GM12878 (cell line): ENCODE measurements at places on chromosomes 1 and 21.

DNA sequence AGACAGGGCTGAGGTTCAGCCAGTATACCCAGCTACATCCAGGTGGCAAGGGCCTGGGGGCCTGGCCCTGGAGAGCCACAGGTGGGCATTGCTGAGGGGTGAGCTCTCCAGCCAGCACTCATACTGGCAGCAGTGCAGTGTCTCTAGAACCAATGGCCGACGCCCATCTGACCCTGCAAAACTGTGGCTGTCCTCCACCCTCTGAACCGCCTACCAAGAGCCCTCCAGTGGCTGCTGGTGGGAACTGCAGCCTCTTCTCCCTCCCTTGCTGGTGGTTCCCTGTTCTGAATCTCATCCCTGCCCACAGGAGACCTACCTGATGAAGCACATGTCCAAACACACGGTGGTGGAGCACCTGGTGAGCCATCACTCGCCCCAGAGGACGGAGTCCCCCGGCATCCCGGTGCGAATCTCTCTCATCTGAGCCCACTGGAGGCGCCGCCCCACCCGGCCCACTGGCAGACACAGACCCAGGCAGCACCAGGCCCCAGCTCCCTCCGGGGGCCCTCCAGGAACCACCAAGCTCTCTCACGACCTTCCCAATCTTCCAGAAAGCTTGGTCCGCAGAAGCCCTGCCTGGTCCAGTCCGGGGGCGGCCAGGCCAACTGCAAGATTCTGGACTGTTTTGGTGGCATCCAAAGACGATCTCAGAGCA is 22.1 kb downstream of the A3GALT2 start:
- no peak for DNase-seq

GRCh38 chr1:220906561-220907334 is 27.5 kb downstream of the HLX start:
- no peak for DNase-seq

DNA sequence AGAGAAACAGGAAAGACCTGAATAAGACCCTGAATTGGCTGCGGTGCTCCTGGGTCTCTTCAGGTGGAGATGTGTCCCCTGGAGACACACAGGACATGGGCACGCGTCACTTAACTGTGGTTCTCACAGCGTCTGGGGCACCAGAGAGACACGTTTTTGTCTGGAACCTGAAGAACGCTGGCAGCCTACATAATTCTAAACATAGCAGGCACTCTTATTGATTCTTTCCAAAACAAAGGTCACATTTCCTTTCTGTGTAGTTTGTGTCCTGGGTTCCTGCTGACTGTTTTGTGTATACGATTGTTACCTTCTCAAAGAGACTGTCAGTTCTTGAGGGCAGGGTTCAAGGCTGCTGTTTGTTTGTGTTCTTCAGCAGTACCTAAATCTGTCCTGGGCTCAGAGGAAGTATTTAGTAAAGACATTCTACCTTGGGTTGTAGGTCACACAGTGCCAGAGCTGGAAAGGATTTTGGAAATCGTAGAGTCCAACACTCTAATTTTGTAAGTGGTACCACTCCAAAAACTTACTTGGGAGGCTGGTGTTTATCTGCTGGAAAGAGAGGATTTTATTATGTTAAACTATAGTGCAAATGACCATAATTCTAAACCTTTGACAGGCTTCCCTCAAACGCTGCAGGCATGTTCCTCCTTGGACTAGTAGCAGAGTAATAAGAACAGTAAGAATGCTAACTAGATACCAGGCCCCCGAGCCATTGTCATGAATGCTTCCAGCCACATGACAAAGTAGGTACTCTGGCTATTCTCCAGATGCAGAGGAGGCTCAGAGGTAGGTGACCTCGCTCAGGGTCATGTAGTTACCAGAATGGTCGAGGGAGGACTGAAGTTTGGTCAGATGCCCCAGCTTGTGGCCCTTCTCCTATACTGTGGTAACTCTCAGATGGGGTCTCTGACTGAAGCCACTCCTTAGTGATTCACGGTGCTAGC is 164.3 kb downstream of the DHRS3 start:
- DNase-seq: no peak

DNA sequence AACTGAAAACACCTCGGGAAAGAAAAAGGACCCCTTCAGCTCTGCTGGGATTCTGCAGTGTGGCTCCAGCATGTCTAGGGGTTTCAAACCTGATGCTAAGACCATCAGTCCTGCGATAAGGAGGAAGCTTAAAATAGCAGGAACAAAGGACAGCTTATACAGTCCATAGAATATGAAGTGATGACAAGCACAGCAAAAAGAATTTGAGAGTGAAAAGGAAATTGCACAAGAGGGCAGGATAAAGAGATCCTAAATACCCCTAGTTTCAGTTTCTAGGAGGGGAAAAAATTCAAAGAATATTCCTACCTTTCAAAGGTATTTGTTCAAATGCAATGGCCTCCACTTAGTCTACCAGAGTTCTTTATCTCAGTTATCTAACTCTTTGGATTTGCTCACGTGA is 171.4 kb downstream of the TGFB2 start:
- no peak for DNase-seq

DNA sequence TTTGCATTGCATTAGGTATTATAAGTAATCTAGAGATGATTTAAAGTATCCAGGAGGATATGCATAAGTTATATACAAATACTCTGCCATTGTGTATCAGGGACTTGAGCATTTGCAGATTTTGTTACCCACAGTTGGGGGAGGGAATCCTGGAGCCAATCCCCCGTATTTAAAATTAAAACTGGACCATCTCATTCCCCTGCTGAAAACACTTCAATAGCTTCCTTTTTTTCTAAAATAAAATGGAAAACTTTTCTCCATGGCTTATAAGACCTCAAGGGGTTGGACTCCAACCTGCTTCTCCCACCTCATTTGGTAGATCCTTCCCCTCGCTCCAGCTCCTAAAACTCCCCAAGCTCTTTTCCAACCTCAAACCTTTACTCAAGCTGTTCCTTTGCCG is 10.4 kb upstream of the CD34 start:
- no peak for DNase-seq

DNA sequence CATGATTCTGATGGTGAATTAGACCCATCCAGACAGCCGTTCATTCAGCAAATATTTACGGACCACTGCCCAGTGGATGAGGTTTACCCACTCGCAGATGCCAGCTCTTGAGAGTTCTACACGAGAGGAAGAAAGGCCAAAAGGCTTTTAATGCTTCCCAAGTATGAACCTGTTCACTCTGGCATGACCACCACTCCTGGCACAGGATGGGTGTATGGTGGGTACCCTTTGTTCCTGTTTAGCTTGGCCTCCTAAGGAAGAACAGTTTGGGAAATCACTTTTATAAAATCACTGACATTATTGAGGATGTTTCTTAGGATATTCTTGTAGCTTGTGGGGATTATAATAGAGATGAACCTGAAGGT is 67.2 kb downstream of the HMGB4 start:
- no peak for DNase-seq

DNA sequence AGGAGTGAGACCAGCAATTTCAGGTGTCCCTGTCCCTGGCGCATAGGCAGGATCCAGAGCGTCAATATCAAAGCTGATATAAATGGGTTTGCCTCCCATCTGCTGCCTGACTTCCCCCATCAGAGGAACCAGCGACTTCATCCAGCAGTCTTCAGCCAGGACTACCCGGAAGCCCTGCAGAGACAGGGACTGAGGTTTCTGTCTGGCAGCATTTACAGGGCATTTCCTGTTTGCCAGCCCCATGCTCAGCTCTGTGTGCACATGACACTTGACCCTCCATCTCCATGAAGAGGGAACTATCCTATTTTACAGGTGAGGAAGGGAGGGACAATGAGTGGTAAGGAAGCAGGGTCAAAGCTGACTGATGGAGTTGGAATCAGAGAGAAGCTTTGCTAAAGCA is 7.2 kb downstream of the AGMAT start:
- DNase-seq: no peak

DNA sequence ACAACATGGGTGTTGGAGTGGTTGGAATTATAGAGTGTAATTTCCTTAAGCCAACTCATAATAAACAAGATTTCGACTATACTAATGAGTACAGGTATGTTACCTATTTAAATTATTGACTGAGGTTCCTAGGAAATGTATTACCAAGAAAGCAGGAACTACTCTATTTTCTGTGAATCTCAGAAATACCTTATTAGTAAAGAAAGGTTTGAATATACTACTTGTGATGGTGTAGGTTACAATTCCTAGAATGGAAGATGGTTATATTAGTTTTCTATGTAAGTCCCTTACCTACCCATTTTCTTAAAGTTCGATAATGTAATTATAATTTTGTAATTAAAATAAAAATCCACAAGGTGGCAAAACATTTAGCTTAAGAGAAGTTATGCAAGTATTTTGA is 29.3 kb downstream of the MORC3 start:
- no peak for DNase-seq

DNA sequence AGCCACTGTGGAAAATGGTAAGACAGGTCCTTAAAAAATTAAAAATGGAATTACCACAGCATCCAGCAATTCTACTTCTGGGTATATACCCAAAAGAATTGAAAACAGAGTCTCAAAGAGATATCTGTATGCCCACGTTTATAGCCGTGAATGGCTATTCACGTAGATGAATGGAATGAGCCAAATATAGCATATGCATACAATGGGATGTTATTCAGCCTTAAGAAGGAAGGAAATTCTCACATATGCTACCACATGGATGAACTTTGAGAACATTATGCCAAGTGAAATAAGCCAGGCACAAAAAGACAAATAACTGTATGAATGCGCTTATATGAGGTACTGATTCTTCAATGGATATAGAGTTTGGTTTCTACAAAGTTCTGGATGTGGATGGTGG is 134.5 kb upstream of the KCNE2 start:
- DNase-seq: no peak

- no peak for DNase-seq
These were observed 50.1 kb downstream of the ATF6 start for GRCh38 chr1:161816201-161816600.

- DNase-seq: no peak
These were observed 97.0 kb upstream of the IFFO2 start for GRCh38 chr1:19053486-19053885.

DNA sequence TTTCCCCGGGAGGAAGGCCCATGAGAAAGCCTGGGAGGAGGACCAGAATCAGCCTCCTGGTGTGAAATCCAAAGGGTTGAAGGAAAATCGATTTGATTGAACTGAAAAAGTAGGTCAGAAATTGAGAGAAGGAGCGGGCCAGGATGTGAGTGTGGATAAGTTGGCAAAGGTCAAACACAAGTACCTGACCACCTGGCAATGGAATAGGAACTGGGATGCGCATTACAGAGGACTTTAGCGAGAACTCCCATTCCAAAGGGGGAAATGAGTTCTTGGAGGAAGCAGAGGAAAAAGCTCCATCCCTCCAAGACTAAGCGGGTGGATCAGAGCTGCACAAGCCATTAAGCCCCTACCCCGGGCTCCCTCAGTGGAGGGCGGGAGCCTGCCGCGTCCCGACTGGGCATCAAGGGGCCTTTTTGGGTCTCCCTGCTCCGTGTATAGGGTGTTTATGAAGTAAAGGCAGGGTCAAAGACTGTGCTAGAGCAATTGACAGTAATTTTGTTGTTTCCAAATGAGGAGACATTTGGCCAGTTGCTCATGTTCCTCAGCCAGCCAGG is 56.4 kb downstream of the TGFB2 start:
- no peak for DNase-seq

- DNase-seq: no peak
These were observed 31.9 kb downstream of the UBE4B start for GRCh38 chr1:10064416-10065343.
